ENCODE measurements at places on chromosomes 3 and 15. TPM values are rescaled to one million over a fixed set of nuclear protein-coding genes. Genes with fewer than 3 reads are reported as not detected.
A peak's percentile ranks its signal among the peaks of the same experiment; 100 is the strongest.

DNA sequence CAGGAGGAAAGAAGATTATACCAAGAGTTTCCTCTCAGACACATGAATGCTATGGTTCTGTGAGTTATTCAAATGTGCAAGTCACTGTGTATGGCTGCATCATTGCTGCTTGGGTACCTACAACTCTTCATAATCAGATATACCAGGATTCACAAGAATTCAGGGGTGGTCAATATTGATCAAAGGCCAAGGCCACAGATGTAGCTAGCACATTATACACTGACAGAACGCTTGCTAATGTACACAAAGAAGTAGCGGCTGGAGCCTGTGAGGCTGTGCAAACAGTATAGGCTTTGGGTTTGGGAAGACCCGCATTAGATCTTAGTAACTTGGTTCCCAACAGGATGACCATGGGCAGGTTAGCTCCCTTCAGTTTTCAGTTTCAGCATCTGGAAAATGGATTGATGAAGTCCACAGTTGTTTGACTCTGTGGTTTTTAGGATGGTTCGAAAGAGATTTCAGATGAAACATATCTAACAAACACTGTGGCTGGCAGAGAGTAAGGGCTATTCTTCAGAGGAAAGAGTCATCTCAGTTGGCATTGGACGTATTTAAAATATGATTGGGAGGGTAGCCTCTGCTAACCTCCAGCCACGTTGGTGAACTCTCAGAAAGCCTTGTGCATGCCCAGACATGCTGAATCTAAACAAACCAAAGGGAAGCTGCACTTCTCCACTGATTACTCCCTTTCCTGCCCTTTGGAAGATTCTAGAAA is 748.7 kb upstream of the CFAP20DC start:
- H3K27ac ChIP-seq, result no peak overlapping the region
- no peak overlapping the region for H3K4me3 ChIP-seq
- DNase-seq, result no peak
- H3K4me1 ChIP-seq, result peaks cover 8% of the 10 kb centered on the region
- H3K36me3 ChIP-seq, result no peaks in the 10 kb centered on the region

GRCh38 chr3:48855681-48856447 is 8.2 kb upstream of the PRKAR2A start:
- no peaks in the 10 kb centered on the region for H3K4me1 ChIP-seq
- H3K4me3 ChIP-seq, result no peak overlapping the region
- H3K36me3 ChIP-seq, result peaks cover 4% of the 10 kb centered on the region

Gene KNL1
- total RNA-seq, result 3.5 TPM

- no peaks in the 10 kb centered on the region for H3K36me3 ChIP-seq
- H3K4me3 ChIP-seq, result no peak overlapping the region
- peaks cover 3% of the 10 kb centered on the region for H3K27me3 ChIP-seq
These were observed 365.7 kb upstream of the ICE2 start for GRCh38 chr15:60844511-60845174.

DNA sequence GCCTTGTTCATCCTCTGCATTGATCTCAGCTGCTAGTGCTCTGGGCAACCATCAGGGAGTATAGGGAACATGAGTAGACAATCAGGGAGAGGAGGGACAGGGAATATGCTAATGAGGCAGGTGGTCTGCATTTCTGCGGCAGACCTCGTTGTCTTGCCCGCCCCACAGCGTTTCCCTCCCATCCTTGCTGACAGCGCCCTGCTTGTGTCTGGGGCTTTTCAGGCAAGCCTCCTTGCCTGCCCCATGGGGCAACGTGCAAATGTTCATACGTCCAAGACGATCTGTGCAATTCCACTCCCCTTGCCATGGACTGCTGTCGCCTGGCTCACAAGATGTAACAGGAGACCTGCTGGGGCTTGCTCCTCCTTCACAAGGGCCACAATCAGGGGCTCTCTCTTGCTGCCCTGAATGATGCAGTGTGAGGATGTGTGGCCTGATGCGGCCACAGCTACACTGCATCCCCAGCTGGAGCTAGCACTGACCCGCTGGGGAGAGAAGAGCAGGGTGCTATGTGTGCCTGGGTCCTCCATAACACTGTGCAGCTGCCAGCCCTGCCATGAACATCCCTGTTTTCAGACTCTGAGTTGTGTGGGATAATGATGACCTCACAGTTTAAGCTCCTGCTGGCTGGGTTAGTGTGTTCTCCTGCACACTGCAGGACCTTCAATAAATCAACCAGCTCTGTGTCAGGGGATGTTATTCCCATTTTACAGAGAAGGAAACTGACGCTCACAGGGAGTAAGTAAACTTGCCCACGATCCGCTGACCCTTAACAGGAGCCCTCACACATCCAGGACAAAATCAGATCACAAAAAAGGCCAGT is 211.3 kb downstream of the KLF13 start:
- H3K4me3 ChIP-seq, result no peak overlapping the region
- no peak overlapping the region for H3K27ac ChIP-seq
- no peaks in the 10 kb centered on the region for H3K36me3 ChIP-seq

DNA sequence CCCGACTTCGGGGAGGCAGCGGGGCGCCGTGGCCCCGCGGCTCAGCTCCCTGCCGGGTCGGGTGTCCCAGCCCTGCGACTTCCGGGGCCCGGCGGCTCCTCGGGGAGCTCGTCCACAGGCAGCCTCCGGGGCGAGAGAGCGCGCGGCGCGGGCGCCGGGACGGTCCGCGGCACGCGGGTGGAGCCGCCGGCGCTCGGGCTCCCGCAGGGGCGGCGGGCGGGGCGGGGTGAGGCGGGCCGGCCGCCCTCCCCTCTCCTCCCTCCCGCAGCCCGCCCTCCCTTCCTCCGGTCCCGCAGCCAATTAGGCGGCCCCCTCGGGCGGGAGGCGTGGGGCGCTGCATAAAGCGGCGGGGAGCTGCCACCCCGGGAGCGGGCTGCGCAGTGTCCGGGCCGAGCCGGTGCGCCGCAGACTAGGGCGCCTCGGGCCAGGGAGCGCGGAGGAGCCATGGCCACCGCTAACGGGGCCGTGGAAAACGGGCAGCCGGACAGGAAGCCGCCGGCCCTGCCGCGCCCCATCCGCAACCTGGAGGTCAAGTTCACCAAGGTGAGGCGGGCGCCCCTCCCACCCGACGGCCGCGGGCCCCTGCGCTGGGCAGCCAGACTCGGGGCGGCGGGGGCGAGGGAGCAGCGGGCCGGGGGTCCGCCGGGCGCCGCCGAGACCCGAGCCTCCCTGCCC is at the start of gene ALDH1A3:
ALDH1A3 (plus strand) TSS at position 368 of the 675 bp plus-strand sequence; CDS start at position 445, 77 bp downstream.
- no peak within 1 kb of the TSS for H3K27ac ChIP-seq
- H3K36me3 ChIP-seq, result no peaks in the 10 kb centered on the region
- DNase-seq, result peak; percentile 97
- H3K4me3 ChIP-seq, result peak within 1 kb of the TSS; percentile 69
- H3K4me1 ChIP-seq, result no peaks in the 10 kb centered on the region

Gene SST
- not detected for total RNA-seq

All from osteoblast (primary cell).